ENCODE measurements at places on chromosomes 1 and 21.

GRCh38 chr21:42165901-42166300 lies 53.0 kb upstream of the ABCG1 start:
- no peak for DNase-seq

DNA sequence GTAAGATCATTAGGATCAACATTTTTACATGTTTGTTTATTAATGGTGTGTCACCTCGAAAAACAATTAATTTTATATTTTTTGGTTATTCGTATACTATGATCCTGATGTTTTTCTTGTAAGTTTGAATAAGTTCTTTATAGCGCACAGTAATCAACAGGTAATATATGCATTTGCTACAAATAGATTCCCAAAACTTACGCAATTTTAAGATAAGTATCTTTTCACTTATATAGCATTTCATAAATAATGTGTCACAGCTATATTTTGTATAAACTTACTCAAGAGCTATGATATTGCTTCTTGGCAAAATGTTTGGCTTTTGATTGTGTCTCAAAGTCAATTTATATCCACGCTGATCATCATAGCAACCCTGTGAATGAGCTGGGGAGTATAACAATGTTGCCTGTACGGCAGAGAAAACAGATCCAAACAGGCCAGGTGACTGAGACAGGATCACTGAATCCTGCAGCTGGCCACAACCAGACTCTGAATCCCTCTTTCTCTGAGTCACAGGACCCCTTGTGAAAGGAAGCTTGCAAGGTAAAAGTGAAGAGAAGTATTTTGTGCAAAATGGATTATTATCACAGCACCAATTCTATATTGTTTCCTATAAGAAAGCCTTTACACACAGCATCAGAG lies 48.6 kb downstream of the GNG12 start:
- DNase-seq, result no peak

GRCh38 chr1:89686520-89686919 lies 53.6 kb downstream of the LRRC8C start:
- no peak for DNase-seq

DNA sequence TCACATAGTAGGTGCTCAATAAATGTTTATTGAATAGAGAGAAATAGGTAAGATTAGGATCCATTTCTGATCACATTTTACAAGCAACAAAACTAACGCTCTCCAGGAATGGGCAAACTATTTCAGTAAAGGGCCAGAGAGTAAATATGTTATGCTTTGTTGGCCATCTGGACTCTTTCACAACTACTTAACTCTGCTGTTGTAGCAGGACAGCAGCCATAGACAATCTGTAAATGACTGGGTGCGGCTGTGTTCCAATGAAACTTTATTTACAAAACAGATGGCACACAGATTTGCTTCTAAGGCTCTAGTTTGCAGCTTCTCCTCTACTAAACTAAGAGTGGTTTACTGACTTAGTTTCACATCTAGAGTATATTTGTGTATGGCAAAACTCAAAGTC lies 83.0 kb upstream of the BACH1 start:
- no peak for DNase-seq

DNA sequence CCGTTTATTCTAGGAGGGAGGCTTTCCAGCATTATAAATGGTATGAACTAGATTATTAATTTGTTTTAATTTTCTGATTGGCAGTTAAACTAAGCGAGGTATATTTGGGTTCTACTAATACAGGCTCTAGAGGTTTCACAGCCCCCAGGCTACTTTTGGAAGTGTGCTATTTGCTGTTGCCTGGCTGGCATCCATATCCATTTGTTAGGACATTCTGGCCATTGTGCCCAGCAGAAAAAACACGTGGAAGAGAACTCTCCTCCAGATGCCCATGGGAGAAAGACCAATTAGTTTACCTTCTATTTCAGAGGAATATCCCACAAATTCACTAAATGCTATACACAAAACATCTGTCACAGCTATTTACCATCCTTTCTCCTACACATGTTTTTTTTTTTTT lies 29.3 kb downstream of the MACO1 start:
- DNase-seq, result no peak

GRCh38 chr1:15295696-15296095 lies 48.7 kb downstream of the FHAD1 start:
- no peak for DNase-seq

GRCh38 chr1:170241266-170241851 lies 95.6 kb downstream of the NTMT2 start:
- no peak for DNase-seq

- DNase-seq, result no peak
These were observed 134.4 kb upstream of the PRDX6 start for GRCh38 chr1:173342736-173343135.

DNA sequence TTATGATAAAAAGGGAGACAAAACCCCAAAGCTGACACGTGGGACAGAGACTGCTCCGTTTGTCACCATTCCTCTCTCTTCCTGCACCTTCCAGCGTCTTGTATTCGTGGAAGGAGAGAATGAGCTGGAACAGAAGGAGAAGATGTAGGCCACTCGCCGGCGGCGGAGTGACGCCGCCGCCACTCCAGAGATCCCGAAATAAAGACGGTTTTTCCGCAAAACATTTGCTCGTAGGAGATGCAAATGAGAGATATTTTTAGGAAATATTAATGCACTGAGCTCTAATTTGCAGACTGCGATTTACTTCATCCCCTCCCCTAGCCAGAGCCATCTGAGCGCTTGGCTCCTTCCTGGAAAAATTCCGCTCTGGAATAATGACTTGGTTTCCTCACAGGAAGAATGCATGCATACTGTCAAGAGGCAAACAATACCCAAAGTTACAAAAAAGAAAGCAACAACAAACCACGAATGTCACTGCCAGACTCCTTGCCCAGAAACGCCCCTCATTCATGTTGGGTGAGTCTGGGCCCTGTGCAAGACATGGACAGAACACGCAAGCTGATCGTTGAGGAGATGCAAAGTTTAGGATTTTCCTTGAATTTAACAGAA lies 18.0 kb upstream of the ADARB1 start:
- no peak for DNase-seq

GRCh38 chr21:44487831-44488230 lies 32.5 kb downstream of the LRRC3 start:
- peak; percentile 75 for DNase-seq

GRCh38 chr21:43602266-43603232 lies 56.7 kb downstream of the HSF2BP start:
- no peak for DNase-seq

DNA sequence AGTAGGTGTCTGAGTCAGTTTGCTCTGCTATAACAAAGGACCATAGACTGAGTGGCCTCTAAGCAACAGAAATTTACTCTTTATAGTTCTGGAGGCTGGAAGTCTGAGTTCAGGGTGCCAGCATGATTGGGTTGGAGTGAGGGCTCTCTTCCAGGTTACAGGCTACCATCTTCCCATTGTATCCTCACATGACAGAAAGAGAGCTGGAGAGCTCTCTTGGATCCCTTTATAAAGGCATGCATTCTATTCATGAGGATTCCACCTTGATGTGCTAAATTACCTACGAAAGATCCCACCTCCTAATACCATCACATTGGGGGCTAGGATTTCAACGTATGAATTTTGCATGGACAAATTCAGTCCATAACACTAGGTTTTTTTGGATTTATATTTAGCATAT lies 79.6 kb downstream of the LTN1 start:
- DNase-seq, result no peak

DNA sequence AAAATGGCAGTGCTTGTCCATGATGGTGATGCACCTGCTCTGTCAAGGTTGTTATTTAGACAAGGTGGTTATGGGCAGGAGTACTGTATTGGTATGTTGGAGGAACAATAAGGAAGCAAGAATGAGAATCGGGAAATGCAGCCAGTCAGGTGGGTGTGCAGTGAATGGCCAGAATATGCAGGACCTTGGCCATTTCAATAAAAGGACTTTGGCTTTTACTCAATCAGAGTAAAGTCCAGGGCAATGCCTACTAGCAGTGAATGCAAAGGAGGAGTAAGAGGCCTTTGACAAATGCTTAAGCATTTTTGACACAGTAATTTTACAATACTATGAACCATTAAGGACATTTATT lies 2.4 kb upstream of the CHML start:
- no peak for DNase-seq

DNA sequence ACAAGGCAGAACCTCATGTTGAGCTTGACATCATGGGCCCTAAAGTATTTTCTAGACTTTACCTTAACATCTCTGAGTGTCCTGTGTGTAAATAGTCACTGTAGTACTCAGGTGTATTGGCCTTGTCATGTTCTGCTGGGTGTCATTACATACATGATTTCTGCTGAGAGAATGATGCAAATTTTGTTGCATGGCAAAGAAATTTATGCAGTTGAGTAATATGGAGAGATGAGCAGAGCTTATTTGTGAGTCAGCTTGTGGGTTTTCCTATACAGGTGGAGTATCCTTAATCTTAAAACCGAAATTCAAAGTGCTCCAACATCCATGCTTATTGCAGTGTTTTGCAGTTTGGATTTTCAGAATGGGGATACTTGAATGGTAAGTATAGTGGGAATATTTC lies 36.6 kb downstream of the RGL1 start:
- no peak for DNase-seq

DNA sequence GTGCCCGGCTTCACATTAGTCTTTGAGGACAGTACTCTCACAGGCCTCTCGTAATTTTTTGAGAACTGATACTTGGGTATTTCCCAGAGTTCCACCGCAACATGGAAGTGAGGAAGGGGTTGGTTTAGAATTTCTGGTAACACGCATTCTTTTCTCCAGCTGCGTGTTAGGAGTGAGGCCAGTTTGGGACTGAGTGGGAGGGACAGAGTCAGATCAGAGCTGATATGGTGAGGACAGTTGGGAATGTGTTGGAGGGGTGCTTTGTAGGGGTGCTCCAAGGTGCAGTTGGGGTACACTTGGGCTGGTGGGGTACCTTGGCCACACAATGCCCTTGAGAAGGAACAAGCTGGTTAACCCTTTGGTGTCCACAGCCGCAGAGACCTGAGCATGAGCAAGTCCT lies 6.7 kb downstream of the FBXO6 start:
- no peak for DNase-seq

GRCh38 chr1:152747831-152748230 lies 10.0 kb upstream of the KPRP start:
- no peak for DNase-seq

GRCh38 chr1:63665410-63665809 lies 72.2 kb downstream of the PGM1 start:
- no peak for DNase-seq

DNA sequence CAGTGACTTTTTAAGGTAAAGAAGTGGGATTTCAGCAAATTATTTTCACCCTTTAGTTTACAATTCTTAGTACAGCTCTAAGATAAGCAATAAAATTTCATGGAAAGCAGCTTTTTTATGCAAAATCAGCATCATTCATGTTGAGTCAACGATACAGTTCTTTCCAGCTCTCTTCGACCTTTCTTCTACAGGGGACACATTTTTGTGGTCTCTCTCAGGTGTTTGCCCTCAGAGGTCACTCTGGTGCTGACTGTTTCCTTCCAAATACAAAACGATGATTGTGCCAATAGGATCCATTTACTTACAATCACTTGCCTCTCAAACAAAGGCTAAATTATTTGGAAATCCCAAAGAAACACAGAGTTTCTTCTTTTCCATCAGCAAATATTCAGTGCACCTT lies 51.0 kb downstream of the PSMG1 start:
- DNase-seq, result no peak

GRCh38 chr1:92026806-92027205 lies 3.0 kb upstream of the EPHX4 start:
- no peak for DNase-seq

DNA sequence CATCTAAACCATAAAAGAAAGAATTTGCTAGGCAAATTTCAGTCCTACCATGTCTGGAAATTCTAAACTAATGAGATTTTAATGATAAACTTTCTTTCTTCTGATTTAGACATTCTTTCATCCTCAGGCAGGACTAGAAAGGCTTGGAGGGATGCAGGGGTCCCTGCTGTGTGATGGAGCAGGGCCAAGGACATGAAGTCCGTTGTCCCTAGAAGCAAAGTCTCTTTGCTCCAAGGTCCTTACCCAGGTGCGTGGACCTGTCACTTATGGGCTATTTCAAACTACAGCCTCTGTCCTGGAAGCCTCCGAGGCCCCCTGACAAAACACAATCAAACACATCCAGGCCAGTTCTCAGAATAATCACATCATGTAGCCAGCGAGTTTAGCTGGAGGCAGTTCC lies 26.6 kb downstream of the URB1 start:
- DNase-seq, result no peak

DNA sequence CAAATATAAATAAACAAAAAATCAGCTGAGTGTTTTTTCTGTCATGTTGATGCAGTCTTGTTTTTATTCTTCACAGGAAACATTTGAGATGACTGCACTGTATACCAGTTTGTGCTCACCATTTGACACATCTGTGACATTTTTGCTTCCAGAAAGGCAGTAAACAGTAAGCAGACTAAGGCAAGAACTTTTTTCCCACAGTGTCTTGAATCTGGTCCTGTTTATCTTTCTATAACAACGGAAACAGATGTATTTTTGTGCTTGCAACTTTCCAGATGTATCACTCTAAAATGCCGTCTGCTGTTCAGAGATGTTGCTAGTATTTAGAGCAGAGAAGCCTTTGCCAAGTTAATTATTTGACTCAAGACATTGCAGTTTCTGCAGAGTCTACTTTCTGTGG lies 105.5 kb downstream of the ZC3H11B start:
- DNase-seq, result no peak

DNA sequence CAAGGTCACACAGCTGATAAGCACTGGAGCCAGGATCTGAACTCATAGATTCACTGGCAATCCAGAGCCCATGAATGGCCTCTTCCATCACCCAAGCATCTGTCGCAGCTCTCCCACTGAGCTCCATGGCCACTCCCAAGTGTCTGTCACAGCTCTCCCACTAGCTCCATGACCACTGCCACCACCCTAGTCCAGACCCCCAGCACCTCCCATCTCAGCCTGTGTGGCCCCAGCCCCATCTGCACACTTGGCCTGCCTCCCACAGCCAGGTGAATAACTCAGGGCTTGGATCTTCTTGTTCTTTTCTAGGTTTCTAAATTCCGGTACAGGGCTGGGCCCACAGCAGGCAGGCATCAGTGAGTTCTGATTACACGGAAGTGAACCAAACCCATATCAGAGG lies 76.0 kb downstream of the GLIS1 start:
- DNase-seq, result no peak

- DNase-seq, result no peak
These were observed 3.9 kb upstream of the COL18A1 start for GRCh38 chr21:45401054-45401518.

Measured in activated naive CD4-positive, alpha-beta T cell treated with anti-CD3 and anti-CD28 coated beads, Interleukin-2, amount 10 ng/mL, durations not matched to agents 7 days and 5 days (primary cell).